ENCODE measurements at places on chromosomes 13 and 19.

GRCh38 chr13:100088273-100088643 is 635 bp upstream of the PCCA start:
- DNase-seq = no peak

DNA sequence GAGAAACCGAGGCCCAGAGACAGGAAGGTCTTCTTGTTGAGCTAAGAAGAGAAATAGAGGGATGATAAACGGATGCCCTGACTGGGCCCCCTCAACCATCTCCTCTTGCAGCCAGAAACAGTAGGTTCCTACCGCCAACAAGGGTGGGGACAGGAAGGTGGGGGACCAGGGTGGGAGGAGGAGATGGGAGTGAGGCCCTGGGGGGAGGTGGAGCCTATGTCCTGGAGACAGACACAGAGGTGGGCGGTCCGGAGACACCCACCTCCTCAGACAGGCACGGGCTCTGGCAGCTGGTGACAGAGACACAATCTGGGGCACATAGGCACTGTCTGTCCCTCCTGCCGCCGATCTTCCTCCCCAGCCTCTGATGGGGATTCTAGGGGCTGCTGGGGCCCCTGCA is 16.9 kb downstream of the GADD45B start:
- DNase-seq = no peak

- no peak for DNase-seq
These were observed 9.1 kb upstream of the SPACA7 start for GRCh38 chr13:112366907-112367646.

DNA sequence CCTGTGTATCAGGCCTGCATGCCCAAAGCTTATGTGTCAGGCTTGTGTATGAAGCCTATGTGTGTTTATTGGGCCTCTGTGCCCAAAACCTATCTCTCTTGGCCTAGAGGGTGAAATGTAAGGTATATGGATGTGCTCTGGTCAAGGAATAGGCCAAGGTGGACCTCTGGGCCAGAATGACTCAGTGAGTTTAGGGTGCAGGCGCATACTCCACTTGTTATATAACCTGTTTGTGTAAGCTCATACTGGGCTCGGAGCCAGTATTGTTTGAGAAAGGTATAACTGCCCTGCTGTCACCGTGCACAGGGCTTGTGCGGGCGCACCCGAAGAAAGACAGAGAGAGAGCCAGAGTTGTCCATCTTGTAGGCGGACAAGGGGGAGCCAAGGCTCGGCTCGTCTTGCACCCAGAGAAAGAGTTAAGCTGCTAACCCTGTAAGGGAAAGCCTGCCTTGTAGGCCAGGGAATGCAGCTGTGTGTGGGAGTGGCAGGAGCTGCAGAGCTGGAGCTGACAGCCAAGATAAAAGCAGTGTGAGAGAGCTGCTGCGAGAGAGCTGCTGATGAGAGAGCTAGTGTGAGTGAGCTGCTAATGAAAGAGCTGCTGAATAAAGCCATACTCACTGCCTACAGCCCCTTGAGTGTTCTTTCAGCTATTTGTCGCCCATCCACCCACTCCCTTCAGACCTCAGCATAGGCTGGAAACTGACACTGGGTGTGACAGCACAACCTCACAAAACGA is 43.4 kb upstream of the N4BP2L1 start:
- no peak for DNase-seq

DNA sequence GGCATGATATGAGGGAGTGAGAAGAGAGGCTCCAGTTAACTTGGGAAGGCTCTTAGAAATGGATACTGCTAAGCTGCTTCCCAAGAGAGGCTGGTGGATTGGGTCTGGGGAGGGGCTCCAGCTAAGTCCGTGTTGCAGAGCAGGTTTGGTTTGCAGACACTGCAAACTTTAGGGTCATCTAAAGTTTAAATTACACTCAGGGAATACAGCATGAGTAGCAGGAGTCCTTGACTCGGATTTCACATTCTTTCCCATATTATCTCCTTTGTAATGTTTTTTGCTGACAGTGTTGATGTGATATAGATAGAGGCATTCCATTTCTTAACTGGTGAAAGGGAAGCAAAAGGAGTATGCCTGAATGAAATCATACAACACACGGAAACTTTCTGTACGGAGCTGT is 31.9 kb downstream of the SGCG start:
- no peak for DNase-seq

GRCh38 chr19:13883516-13884064 is 6.7 kb downstream of the NANOS3 start:
- DNase-seq = no peak

- no peak for DNase-seq
These were observed 276.5 kb downstream of the GPC6 start for GRCh38 chr13:93502987-93503615.

GRCh38 chr13:45393941-45394570 is 24.1 kb downstream of the SLC25A30 start:
- DNase-seq = peak; percentile 58

All from CD4-positive, alpha-beta T cell treated with Interleukin-6 for 4 hours (primary cell).